ENCODE measurements at places on chromosomes 2 and 18.

DNA sequence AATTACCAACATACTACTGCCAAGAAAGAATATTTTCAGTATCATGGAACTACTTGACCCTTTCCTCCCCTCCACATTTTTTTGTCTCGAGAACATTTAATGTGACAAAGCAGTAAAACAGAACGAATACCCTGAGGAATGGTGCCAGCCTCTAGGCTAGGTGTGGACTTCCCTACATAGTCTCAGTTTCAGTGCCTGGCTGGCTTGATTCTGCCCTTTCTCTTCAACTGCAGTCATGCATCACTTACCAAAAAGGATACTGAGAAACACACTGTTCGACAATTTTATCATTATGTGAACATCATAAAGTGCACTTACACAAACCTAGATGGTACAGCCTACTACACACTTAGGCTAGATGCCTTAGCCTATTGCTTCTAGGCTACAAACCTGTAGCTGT is 305.3 kb upstream of the HNRNPA3 start:
- DNase-seq, result no peak

- no peak for DNase-seq
Observed at GRCh38 chr2:196176142-196176738, 4.9 kb upstream of the STK17B start.

GRCh38 chr2:172467382-172467781 is 40.0 kb downstream of the ITGA6 start:
- no peak for DNase-seq

DNA sequence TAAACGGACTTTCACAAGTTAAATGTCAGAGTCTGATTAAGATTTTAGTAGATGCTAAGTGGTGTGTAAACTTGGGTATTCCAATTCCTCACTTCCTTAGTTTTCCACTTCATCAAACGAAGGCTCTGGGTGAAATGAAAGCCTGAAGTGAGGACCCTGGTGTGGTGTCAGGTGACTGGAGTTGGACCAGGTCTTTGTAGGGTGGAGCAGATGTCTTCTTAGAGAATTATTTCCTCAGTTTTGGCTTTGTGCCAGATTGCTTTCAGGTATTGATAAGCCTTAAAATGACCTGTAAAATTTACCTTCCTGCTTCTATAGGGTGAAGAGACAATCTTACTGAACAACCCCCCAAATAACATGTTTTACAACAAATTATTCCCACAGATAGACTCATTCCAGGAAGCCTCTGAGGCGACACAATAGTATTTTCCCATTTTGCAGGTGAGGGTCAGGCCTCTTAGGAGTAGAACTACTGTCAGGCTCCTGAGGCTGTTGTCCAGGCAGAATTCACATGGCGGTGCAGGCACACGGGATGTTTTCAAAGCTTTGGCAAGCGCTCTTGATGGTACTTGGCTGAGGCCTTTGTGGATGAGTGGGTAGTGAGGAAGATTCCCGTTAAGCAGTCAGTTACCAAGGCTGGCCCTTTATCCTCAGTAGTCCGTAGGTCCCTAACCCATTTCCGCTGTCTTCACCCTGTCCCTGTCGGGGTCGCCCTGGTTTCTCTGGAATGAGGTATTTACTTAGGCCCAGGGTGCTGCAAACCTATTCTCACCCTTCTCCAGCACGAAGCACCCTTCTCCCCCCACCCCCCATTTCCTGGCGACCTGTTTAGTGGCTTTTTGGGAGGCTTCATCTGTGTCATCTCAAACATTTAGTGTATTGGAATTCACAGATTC is 6.6 kb downstream of the RPS7 start:
- no peak for DNase-seq

GRCh38 chr2:15748736-15749323 is 157.2 kb downstream of the DDX1 start:
- DNase-seq, result no peak

DNA sequence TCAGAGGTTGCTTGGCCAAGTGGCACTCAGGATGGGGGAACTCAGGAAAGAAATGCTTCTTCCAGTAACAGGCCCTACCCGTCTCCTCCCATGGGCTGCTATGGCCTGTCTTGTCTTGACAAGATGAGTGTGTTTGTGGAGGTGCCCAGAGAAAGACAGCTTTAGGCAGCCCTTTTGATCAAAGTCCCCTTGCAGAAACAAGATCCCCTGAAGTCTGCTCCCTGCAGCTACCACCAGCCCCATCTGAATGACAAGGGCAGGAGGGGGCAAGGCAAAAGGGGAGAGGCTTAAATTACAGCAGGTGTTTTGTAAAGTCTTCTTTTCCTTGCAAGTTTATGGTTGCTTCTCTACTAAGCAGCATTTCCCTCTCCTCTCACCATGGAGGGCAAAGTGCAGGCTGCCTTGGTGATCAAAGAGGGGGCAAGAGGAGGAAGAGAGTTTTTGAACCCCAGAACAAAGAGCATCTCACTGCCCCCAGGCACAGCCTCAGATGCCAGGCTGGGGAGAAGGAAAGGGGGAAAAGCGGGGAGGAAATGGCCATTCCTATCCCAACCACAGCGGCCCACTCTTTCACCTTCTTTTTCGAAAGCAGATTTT is 6.7 kb downstream of the EVA1A start:
- no peak for DNase-seq

DNA sequence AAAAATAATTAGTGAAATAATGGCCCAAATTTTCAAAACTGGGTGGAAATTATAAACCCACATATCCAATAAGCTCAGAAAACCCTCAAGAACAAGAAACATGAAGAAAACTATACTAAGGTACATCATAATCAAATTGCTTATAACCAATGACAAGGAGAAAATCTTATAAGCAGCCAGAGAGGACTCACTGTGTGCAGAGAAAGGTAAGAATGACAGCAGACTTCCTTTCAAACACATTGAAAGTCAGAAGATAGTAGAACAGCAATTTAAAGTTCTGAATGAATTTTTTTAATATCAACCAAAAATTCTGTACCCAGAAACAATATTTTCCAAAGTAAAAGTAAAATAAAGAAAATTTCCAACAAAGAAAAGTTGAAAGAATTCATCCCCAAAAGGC is 197.7 kb upstream of the RAB12 start:
- no peak for DNase-seq

- DNase-seq, result no peak
Observed at GRCh38 chr18:2979129-2979528, 33.8 kb downstream of the LPIN2 start.

DNA sequence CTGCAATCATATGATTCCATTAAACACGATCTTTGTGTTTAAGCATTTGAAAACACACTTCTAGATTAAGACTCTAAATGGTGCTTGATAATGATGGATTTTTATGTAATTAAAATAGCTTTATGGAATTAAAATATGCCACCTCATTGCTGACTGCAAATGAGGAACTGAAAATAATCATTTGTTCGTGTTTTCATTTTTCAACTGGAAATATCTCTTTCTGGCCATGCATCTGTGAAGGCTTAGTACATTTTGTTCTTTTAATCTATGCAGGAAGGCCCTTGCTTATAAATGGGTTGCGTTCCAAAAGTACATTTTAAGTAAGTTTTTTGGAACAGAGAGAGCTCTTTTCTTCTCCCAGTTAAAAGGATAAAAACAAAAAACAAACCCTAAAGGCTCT is 125.5 kb downstream of the MC4R start:
- no peak for DNase-seq

DNA sequence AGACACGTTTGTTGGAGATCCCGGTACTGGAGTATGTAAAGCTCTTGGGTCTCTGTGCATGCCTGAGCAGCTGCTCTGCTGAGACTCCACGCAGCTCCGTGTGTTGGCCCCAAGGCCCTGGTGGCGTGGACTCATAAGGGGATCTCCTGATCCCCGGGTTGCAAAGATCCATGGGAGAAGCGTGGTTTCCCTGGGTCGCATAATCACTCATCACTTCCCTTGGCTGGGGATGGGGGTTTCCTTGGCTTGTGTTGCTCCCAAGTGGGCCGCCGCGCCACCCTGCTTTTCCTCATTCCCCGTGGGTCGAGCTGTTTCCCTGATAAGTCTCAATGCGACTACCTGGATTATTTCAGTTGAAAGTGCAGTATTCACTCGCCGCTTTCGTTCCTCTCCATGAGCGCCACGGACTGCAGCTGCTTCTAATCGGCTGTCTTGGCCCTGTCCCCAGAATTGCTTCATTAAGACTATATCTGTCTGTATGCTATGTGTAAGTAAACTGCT is 76.0 kb downstream of the EPC2 start:
- no peak for DNase-seq

- no peak for DNase-seq
Observed at GRCh38 chr2:215808996-215809395, 204.4 kb downstream of the MREG start.

Measured in amniotic stem cell (primary cell).